ENCODE measurements at places on chromosomes 11 and 22.

DNA sequence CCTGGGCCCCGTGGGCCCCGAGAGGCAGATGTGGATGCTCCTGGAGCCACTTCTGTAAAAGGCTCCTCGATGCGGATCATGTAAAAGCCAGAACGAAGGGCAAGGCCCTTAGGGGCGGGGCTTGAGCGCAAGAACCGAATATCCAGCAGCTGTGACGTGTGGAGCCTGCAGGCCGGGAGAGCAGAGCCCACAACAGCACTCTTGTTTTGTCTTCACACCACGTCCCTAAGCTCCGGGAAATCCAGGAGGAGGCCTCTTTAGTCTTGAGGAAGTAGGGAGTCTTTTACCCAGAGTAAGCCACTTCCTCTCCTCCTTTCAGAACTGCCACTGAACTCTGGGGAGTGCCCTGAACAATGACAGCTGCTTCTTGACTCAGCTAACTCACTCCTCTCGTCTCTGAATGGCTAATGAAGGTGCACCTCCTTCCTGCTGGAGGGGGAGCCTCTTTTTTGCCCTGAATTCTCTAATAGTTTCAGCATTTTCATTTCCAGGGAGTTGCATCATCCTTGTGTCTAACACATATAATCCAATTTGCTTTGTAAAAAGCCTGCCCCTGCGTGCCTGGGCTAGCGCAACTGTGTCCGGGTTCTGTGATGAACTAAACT is 12.5 kb downstream of the L3MBTL2 start:
- peak; percentile 60 for DNase-seq

DNA sequence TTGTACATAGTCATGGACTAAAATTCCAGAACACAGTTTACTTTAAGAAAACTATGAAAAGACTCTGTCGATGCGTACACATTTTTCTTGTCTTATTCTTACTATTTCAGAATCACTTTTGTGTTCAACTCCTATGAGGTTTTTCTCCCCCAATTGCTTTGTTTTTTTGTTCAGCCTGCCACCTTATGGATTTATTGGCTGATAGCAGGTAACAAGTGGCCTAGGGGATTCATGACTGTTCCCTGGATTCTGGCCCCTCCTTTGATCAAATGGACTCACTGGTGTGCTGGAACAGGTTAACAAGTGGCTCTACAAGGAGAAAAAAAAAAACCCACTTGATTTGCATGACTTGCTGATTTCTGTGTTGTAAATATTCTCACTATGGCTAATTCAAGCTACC is 10.6 kb downstream of the MMP20 start:
- no peak for DNase-seq

GRCh38 chr11:131692151-131692550 is 321.7 kb downstream of the NTM start:
- DNase-seq: no peak

DNA sequence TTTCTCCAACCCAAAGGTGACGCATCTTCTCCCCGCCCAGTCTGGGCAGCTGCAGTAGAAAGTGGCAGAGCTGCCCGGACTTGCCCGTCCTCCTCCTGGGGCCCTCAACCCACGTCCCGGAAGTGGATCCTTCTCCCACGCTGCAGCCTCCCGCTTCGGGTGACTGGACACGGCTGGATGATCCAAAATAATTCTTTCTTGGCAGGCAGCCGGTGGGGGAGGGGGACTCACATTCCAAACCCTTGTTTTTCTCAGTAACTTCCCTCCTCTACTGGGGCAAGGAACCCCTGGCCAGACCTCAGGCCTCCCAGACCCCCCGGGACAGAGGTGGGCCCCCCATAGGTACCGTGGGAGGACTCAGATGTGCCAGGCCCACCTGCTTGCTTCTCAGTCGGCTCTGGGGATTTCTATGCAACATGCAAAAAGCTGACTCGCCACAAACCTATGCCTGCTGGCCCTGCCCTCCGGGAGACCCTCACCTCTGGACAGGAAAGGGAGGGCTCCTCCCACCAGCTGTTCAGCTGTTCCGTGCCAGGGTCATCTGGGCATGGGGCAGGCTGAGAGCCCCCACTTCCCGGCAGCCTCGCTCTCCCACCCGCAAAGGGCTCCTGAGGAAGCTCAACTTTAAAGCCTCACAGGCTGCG is 1.4 kb downstream of the PLXNB2 start:
- DNase-seq: no peak

DNA sequence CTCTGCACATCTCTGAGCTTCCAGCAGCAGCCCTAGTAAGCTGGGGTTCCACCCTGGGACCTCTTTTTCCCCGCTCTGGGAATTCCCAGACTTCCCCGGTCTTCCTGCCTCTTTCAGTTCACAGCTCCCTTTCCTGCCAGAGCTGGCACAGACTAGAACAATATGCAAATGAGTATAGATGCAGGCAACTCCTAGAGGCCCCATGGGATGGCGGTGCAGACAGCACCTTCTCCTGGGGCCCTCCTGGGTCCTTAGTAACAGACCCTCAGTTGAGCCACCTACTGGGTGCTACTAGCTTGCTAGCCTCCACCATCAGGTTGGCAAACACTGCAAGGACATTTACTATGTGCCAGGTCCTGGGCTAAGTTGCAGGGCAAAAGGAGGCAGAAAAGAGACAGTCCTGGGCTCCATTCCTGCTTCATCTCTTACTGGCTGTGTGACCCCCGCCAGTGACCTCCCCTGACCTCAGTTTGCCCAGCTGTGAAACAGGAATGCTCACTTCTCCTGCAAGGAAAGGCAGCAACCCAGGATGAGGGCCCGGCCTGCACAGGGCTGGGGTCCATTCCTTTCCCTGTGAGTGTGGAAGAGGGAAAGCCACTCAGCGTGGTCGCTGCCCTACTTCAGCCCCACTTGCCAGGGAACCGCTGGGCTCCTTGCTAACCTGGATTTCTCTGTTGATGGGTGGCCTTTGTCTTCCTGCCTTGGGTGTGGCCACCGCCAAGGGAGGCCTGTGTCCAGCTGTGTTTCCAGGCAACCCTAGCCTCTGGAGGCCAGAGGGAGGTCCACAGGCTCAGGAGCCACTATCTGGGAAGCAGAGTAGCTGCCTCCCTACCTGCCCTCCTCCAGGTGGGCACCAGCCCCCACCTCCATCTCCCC is 7.3 kb downstream of the RELT start:
- DNase-seq: no peak

DNA sequence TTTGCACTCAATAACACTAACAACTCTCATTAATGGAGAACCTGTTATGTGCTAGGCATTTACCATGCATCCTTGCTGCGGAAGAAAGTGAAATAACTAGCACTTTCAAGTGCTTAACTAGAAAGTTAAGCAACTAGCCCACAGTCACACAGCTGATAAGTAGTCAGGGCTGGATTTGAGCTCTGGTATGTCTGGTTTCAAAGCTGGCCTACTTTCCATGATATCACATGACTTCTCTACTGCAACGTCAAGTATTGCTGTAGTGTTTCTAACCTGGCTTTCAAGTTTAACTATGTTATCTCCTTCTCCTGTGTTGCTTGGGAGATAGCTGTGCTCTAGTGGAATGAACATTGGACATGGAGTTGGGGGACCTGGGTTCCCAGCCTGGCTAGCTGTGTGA is 12.1 kb downstream of the SLC15A3 start:
- DNase-seq: no peak

- DNase-seq: peak; percentile 25
Observed at GRCh38 chr22:27918341-27919221, 475 bp downstream of the PITPNB start.

DNA sequence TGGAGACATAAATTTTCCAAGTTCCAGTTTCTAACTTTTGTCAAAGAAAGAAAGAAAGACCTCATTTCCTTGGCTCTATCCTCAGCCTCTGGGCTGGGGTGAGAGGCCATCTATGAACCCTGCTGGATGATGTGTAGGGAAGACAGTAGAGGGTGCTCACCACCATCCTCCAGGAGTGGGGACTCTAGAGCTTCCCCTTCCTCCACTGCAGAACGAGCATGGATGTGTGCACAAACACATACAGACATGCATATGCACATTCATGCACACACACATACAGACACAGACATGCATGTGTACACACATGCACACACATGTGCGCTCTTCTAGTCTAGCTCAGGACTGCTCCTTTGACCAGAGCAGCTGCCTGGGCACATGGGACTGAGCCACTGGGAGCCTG is 565.8 kb downstream of the BUD13 start:
- DNase-seq: no peak

DNA sequence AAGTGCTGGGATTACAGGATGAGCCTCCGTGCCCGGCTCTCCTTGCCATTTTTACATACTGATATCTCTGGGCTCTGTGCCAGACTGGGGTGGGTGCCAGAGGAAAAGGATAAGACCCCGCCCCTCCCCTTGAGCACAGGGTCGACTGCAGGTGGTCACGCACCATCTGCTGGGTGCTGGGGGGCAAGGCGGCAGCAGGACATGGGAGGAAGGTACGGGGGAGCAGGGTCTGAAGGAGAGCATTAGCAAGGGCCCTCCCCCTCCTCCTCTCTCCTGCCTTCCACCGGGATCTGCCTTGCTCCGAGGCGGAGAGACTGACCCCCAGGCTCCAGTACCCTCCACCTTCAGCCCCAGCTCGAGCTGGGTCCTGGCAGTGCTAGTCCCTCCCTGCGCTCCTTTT is 9.7 kb upstream of the PGA3 start:
- DNase-seq: no peak

- no peak for DNase-seq
Observed at GRCh38 chr11:19595840-19596751, 116.5 kb upstream of the NAV2 start.

DNA sequence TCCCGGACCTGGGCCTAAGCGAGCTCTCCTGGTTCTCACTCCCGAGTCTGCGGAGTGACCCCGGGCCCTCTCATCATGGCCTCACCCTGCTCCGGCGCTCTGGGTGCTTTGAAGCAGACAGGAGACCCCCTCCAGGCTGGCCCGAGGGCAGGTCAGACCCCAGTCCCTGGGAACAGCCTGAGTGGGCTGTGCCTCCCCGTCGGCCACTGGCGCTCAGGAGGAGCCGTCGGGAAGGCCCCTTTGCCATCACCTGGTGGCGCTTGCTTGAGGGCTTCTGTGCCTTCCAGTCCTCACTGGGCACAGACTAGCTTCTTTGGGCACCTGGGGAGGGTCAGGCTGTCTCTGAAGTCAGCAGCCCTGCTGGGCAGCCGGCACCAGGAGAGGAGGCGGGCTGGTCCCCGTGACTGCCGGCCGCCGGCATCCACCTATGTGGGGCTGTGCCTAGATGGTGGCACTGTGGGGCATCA is 6.7 kb downstream of the BRSK2 start:
- no peak for DNase-seq

GRCh38 chr11:69983897-69984438 is 94.1 kb upstream of the ANO1 start:
- DNase-seq: no peak

GRCh38 chr11:64726211-64726641 is 3.2 kb upstream of the NRXN2 start:
- DNase-seq: no peak

DNA sequence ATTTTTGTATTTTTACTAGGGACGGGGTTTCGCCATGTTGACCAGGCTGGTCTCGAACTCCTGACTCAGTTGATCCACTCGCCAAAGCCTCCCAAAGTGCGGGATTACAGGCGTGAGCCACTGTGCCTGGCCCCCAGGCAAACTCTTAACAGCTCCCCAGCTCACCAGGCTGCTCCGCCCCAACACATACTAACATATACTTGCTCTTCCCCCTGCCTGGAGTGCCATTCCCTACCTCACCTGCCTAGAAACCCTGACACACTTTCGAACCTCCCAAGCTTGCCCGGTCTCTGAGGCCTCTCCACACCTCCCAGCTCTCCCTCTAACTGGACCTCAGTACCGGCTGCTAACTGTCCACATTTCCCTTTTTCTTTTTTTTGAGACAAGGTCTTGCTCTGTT is 8.5 kb downstream of the MAP4K2 start:
- DNase-seq: no peak

DNA sequence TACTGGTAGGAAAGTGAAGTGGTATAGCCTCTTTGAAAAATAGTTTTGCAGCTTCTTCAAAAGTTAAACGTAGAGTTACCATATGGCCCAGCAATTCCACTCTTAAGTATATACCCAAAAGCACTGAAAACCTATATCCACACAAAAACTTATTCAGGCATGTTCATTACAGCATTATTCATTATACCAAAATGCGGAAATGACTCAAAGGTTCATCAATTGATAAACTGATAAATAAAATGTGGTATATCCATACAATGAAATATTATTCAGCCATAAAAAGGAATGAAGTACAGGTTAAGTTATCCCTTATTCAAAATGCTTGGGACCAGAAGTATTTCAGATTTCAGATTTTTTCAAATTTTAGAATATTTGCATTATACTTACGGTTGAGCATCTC is 35.8 kb upstream of the UBASH3B start:
- DNase-seq: no peak

DNA sequence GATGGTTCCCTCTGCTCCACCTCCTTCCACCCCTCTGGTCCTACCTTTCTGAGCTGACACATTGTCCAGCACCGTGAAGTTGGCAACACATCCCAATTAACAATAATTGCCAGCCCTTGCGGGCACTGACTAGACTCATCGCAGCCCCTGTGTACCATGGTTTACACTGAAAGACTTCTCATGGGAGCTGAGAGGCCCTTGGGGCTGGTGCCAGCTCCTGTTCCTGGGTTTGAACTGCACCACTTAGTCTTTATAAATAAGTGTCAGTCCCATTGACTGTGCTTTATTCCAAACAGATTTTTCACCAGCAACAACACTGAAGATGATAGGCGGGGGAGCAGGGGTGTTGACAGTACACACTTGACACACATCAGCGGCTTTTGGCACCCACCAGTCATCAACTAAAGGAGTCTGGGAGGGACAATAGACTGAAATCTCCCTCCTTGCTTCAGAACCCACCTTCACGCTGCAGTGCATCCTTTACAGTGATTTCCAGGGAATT is 447.3 kb downstream of the NTM start:
- DNase-seq: no peak

DNA sequence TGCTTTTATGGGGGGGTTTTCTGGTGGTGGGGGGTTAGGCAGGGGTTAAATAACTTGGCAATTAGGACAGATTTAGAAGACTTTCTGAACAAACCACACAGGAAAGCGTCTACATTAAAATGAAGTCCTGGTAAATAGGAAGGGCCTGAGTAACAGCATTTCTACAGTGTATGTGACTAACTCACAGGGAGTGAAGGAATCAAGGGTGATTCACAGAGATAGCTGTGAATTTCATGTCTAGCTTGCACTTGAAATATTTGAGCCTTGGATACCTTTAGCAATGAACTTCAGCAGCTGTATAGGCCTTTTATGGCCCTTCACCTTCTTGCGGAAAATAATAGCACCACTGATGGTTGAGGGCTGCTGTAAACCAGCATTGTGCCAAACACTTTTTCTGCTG is 26.1 kb upstream of the LDHA start:
- no peak for DNase-seq

- no peak for DNase-seq
Observed at GRCh38 chr11:22577854-22578253, 47.8 kb downstream of the FANCF start.

DNA sequence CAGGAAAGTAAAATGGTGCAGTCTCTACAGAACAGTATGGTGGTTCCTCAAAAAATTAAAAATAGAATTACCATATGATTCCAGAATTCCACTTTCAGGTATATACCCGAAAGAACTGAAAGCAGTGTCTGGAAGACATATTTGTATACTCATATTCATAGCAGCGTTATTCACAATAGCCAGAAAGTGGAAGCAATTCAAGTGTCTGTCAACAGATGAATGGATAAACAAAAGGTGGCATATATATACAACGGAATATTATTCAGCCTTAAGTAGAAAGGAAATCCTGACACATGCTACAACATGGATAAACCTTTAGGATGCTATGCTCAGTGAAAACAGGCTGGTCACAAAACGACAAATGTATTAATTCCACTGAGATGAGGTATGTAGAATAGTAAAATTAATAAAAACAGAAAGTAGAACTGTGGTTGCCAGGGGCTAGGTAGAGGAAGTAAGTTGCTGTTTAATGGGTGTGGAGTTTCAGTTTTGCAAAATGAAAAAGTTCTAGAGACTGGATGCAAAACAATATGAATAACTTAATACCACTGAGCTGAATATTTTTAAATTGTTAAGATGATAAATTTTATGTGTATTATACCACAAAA is 14.5 kb downstream of the SAA1 start:
- DNase-seq: no peak

Measured in GM12891 (cell line).